Fibroblast of villous mesenchyme (primary cell): ENCODE measurements at places on chromosomes 4 and X.

DNA sequence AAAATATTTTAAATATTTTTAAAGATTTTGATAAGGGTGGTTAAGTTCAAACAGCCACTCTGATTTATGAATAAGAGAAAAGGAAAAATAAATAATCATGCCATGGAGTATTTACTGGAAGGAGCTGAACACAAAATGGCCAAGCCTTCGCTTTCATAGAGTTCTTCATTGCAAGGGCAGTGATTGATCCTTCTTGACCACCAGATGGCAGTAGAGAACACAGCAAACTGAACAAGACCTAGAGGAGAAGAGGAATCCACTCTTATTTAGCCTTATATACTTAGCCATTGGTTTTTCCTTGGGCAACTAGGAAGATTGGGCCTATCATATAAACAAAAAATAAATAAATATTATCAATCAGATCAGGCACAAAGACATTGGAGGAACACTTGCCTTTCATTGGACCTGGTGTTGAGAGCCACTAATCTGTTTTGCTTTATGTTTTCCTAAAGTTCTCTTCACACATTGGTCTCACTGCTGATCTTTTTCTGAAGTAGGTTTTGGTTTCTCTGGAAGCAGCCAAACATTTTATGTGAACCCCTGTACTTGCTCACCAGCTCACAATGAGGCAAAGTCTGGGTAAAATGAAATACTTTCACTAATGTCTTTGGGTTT, 58.1 kb upstream of the PARM1 start:
- DNase-seq, result peak; percentile 86

DNA sequence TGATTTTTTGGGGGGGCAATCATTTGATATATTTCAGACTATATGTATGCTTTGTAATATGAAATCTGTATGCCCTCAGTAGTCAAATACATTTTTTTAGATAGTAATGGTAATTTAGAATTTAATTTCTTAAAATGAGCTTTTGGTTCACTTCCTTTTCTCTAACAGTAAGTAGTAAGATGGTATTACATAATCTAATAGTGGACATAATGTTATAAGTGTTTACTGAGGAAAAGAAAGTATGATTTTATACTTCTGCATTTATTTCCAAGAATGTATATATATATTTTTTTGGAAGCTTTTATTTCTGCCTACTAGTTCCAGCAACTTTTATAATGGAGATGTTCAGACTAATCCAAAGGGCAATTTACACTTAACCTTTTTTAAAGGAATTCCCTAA, 1450.7 kb upstream of the TENM3 start:
- DNase-seq, result no peak

DNA sequence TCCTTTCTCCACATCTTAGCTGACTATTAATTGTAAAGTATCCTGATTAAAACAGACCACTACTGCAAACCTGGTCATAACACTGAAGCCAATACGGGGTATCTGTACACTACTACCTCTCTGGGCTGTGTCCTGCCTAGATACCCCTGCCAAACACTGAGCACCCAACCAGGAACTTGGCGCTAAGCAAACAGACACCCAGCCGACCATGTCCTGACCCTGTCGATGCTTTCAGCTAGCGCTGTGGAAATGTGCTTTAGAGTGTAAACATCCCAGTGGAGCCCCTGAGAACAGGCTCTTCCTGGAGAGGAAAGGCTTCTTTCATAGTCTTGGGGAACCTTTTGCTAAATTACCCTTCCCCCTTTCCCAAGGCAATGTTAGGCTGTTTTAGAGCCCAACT, 52.9 kb downstream of the CCNG2 start:
- DNase-seq, result no peak

DNA sequence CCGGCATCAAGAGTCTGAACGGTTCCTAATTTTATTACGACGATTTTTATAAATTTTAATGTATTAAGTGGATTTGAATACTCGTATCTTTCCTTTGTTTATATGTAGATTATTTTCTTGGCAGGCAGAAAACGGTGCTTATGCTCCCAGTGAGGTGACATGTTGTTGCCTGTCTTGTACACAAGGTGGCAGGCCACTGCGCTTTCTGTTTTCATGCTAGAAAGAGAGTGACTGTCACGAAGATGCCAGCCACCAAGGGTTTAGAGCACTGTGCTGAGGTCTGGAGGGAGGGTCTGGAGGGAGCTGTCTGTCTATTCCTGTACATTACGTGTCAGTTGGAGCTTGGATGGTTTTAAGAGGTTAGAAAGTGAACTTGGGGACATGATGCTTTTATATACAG, 87.7 kb downstream of the SHROOM2 start:
- DNase-seq, result peak; percentile 47

DNA sequence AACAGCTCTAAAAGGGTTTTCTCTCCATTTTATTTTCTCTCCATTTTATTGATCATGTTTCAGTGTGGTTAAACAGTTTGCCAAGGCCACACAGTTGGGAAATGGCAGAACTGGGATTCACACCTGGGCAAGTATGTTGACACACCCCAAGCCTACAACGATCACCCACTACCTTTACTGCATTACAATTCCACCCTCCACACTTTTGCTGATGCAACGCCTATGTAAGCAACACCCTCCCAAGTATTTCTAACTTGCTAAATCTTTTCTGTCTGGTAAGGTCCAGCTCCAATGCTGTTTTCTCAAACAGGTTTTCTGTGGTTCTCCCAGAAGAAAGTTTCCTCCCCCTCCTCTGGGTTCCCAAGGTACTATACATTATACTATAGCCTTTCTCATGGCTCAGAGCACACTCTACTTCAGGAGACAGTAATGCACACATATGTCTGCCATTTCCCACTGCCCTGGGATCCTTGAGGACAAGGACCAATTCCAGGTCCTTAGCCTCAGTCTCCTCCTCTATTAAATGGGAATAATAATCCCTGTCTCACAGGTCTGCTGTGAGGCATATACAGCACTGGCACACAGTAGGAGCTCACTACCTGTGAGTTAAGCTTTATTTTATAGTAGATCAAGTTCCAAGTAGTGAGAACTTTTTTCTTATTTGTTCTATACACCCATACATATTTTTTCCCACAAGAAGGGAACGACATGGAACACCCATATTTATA, 27.9 kb downstream of the IQSEC2 start:
- DNase-seq, result peak; percentile 12

GRCh38 chr4:155510771-155511170, 134.0 kb upstream of the MAP9 start:
- no peak for DNase-seq

- peak; percentile 35 for DNase-seq
Measured at GRCh38 chrX:7202206-7202605, 54.3 kb upstream of the PUDP start.

DNA sequence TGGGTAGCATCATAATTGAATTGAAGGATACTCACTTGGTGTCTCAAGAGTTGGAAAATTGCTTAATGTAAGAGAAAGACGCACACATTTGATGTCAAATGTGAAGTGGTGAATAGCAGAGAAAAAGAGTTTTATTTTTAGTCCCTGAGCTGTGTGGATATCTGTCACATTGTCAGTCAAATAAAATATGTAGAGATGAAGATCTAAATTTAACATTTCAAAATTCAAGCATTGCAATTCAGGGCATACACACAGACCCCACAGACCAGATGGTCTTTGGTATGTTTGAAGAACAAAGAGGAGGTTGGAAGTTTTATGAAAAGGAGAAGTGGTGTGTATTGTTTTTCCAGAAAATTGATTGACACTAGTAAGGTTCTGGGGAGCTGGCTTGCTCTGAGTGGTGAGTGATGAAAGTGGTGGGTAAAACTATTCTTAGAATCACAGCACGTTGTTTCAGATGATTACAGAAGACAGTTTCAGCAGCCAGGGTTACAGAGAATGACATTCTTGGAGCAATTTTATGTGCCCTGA, 44.9 kb upstream of the BBS12 start:
- no peak for DNase-seq

GRCh38 chrX:45745479-45745878, 544.8 kb upstream of the DIPK2B start:
- DNase-seq, result peak; percentile 21

DNA sequence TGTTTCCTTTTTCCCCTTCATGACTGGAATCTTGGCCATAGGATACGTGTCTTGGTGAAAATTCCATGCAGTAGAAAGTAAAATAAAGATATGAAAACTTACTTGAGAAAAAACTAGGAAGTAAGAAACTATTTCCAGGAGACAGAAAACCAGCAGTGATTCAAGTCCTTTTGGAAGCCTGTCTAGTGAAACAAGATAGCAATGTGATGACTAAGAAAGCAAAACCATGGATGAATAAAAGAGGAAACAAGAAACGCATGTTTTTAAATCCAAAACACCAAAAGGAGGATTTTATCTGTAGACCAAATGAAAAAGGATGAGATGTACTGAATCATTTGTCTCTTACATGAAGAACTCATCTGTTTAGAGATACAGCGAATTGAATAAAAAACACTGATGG, 1430.0 kb downstream of the ARAP2 start:
- DNase-seq, result no peak

DNA sequence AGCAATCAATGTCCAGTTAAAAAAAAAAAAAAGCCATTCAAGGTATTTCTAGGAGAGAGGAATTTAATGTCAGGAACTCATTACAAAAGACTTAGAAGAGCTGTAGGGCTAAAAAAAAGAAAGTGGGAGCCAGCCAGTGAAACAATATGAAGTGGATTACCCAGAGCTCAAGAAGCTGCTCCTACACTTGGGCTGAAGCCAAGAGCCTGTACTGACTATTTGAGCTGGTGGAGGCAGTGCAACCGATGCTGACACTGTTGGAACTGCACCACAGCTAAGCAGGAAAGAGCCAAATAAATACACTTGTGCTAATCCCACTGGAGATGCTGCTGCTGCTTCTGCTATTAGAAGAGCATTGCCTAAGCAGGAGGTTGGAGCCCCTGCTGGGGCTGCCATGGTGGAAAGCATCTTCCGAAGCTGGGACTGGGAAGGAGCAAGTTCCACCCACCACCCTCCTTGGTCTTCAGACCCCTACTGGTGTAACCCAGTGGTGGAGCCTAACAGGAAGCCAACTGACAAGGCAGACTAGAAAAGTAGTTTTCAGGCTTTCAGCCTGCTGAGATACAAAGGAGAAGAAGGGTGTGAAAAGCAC, 65.4 kb downstream of the CXXC4 start:
- DNase-seq, result no peak

GRCh38 chrX:78333521-78333920, 6.1 kb upstream of the CYSLTR1 start:
- DNase-seq, result no peak

- DNase-seq, result peak; percentile 40
Measured at GRCh38 chr4:185464887-185465286, 6.6 kb downstream of the CCDC110 start.

DNA sequence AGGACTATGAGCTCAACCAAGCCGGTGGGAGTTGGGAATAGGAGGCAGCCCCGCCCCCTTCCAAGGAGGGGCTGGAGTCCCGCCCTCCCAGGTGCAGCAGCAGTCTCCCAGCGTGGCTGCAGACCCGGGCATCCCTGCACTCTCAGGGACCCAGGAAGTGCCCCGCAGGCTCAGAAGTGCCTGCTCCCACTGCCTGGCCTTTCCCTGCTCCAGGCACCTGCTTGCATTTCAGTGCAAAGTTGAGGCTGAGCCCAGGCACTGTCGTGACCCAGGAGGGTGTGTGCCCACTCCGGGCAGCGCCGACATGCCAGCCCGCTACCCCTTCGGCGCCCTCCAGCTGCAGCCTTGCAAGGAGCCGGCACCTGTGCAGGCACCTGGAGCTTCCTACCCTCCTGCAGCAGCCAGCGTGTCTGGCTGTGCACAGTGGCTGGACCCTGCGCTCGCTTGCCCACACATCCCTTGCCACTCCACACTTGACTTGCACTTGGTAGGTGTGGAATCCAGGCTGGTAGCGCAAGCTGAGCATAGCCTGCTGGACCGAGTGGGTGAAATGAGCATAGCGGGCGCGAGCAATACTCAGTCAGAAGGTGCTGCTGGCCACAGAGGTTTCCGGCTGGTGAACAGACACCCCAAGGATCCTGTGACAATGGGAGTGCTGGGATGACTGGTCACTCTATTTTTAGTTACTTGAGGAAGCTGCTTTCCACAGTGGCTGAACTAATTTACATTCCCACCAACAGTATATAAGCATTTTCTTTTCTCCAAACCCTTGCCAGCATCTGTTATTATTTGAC, 236.3 kb downstream of the PCDH10 start:
- no peak for DNase-seq

DNA sequence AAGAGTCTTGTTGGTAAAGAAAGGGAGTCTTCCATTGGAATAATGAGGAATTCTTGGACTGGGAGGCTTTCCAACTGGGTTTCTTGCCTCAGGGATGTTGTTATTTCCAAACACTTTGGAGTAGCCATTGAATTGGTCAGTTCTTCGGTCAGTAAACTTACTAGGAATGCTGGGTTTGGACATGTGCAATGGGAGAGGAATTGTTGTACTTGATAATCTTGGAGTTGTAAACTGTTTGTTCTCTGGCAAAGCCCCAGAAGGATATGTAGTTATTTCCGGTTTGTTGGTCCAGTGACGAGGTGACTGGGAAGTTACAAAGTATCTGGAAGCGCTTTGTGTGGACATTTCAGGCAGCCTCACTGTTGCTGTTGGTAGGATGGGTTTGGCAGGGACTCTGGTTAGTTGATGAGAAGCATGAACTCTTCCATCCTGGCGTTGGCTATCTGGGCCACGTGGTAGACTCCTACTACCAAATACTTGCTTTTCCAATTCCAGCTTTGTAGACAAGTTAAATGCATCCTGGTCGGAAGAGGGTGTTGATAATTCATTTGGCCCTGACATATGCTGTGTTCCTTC, 25.9 kb downstream of the MXRA5 start:
- DNase-seq, result peak; percentile 42

DNA sequence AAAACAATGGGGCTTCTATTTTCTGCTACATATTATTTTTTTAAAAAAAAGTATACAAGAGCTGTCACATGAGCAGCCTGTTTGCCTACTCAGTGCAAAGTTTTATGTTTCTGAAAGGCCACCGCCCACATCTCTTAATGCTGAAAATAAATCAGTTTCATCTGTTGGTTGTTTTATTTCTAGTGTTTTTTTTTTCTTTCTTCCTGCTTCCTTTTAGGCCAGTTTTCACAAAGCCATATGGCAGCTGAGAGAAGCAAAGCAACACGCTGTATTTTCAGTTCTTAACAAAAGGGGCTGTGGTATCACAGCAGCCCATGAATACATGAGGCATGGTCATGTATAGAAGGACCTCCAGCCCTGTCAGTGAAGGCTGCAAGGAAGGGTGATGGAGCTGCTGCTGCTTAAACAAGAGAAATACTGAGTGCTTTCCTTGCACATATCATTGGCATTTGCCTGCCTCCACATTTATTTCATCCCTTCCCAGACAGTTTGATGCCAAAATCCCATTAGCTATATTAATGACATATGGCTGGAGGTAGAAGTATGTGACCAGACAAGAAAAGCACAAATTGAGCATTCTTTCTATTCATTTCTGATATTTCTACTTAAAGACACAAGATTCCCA, 172.5 kb downstream of the PCDH18 start:
- DNase-seq, result peak; percentile 56

DNA sequence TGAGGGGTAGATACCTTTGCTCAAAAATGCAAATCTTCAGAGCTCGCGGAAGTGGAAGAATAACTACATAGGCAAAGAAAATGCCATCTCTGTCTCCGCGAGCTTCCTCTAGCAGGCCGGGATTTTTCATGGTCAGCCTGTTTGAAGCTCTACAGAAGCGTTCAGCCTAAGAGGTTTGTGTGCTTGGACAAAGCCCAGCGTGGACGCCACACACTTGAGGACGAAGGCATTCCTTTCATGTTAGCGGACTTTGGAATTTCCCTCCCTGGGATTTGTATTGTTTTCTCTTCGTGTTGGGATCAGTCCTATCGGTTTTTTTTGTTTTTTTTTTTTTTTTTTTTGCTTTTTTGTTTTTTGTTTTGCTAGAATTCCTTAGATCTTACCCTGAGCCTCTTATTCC, 53.7 kb downstream of the SMIM31 start:
- DNase-seq, result no peak

GRCh38 chr4:160814726-160815125, 1349.1 kb downstream of the FSTL5 start:
- DNase-seq, result no peak

- no peak for DNase-seq
Measured at GRCh38 chrX:132401935-132402334, 86.9 kb downstream of the MBNL3 start.
